Fibroblast of skin of scalp (primary cell): ENCODE measurements at places on chromosomes 13 and 19.
A peak's percentile ranks its signal among the peaks of the same experiment; 100 is the strongest.

DNA sequence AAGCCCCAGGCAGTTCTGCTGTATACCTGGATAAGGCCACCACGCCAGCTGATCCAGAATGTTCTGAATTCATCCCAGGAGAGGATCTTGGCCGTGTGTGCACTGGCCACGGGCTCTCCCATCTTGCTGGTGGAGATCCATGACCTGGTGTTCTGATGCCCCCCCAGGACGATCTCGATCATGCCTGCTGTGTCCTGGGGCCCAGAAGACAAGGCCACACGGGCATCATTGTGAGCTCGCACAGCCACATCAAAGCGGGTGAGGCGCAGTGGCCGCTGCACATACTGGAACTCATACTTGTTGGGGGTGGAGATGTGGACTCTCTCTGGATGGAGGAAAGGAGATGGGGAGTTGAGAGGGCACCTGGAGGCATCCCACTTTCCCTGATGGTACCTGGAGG, 40.1 kb downstream of the F2RL3 start:
- DNase-seq, result no peak

DNA sequence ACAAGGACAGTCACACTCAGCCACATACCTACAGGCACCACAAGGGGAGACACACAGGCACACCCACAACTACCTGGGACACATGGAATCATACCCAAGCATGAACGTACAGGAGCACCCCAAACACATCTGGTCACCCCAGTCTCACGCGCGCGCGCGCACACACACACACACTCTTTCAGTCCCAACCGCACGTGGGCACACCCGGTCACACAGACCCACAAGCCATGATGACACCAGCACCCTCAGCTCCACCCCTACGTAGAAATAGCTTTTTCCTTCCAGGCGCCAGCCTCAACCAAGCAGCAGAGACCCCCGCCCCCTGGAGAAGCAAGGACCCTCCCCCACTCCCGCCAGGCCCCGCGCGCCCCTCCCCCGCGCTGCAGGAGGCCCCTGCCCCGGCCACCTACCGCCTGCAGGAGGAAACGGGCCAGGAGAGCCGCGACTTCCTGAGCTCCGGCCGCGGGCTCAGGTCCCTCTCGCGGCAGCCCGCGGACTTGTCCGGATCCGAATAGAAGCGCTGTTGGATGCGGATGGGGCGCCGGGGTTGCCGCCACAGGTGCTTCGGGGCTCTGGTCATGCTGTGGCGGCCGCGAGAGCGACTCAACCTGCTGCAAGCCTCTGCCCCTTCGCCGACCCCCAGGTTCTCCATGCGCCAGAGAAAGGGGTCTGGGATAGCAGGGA, 6.4 kb upstream of the PDE4C start:
- DNase-seq, result no peak

GRCh38 chr13:75864718-75865117, 228.6 kb downstream of the LMO7 start:
- DNase-seq, result peak; percentile 58

GRCh38 chr13:71576571-71576970, 290.4 kb downstream of the DACH1 start:
- no peak for DNase-seq

DNA sequence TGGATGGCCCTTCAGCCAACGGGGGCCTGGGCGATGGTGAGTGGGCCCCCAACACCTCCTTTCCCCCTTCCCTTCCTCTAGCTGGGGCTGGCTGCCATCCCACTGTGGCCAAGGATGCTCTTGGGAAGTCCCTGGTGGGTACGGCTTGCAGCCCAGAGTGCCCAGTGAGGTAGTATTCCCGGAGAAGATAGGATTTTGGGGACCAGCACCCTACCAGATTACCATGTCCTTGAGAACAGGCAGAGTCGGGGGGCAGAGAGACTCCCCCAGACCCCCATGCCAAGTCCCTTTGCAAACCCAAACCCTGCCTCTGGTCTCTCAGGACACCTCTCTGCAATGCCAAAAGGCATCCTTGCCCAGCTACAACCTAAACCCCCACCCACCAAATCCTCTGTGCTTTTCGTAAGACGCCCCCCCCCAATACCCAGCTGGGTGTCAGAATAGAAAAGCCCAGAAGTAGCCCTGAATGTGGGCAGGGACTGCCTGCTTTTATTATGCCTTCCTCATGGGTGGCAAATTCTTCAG, 1.7 kb downstream of the HIF3A start:
- no peak for DNase-seq

GRCh38 chr19:13742756-13743155, 21.6 kb upstream of the MRI1 start:
- no peak for DNase-seq

- DNase-seq, result peak; percentile 62
These were observed 769.1 kb downstream of the PCDH9 start for GRCh38 chr13:66461021-66461420.

- peak; percentile 29 for DNase-seq
These were observed 182.5 kb downstream of the KCNRG start for GRCh38 chr13:50197705-50198104.

- DNase-seq, result no peak
These were observed 113.1 kb upstream of the FNDC3A start for GRCh38 chr13:48862572-48862971.

- DNase-seq, result no peak
These were observed 183.4 kb downstream of the RBM26 start for GRCh38 chr13:79222427-79223205.

- DNase-seq, result no peak
These were observed 247.7 kb downstream of the OLFM4 start for GRCh38 chr13:53276265-53276664.

GRCh38 chr13:102091231-102091630, 310.6 kb downstream of the FGF14 start:
- DNase-seq, result no peak

DNA sequence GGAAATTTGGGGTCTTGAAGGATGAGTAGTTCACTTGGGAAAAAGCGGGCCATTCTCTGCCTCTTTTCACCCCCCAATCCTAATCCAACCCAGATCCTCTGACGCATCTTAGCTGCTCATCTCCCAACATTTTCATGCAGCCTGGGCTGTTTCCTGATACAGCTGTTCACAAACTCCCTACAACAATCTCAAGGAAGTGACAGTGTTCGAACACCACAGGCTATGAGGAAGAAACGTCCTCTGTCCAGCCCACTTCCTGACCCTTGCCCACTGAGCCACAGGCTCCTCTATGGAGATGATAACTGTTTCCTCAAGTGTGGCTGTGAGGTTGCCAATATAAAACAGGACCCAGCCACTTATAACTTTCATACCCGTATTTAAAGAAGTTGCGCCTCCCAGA, 16.2 kb downstream of the LMTK3 start:
- DNase-seq, result no peak
